Panc1 (cell line): ENCODE measurements at places on chromosomes 2 and 18.
A peak's percentile ranks its signal among the peaks of the same experiment; 100 is the strongest.

GRCh38 chr2:204112084-204112770 is 175.7 kb downstream of the ICOS start:
- DNase-seq = no peak

- no peak for DNase-seq
Measured at GRCh38 chr2:44778671-44779476, 162.6 kb upstream of the SIX3 start.

DNA sequence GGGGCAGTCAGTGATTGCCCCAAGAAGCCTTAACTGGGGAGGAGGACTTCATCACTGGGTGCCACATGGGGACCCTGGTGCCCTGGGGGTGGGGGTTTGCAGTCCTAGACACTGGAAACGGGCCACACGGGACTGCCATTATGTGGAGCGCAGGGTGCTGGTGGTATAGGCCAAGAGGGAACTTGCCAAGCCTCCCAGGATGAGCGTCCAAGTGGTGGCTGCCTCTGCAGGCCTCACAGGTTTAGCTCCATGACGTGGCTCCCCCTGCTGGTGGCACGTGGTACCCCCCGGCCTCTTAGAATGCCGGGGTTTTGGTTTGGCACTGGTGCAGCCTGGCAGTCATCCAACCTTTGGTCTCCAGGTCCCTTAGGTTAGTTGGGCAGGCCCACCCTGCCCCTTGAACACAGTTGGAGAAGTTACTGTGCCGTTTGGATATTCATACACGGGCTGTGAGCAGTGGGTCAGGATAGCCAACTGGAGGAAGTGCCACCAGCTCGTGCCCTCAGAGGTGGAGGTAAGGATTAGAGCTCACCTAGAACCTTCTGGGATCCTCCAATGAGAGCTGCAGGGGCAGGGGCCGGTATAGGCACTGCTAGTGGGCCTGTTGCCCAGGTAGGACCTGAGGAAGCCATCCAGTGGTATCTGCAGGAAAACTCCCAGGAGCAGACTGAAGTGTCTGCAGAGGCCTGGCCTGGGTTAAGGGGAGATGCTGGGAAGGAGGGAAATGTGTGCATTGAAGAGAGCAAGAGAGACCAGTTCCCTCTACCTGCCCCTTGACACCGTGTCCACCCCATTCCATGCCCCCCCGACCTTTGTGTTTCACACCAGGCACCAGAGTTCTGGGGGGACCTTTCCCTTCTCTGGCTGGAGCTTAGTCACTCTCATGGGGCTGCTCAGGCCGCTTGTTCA is 5.7 kb downstream of the PTMA start:
- DNase-seq = no peak

GRCh38 chr2:65499216-65499615 is 66.8 kb upstream of the SPRED2 start:
- no peak for DNase-seq

- DNase-seq = no peak
Measured at GRCh38 chr18:63753676-63754075, 21.5 kb upstream of the SERPINB7 start.

- DNase-seq = no peak
Measured at GRCh38 chr18:77068321-77069312, 64.0 kb downstream of the MBP start.

DNA sequence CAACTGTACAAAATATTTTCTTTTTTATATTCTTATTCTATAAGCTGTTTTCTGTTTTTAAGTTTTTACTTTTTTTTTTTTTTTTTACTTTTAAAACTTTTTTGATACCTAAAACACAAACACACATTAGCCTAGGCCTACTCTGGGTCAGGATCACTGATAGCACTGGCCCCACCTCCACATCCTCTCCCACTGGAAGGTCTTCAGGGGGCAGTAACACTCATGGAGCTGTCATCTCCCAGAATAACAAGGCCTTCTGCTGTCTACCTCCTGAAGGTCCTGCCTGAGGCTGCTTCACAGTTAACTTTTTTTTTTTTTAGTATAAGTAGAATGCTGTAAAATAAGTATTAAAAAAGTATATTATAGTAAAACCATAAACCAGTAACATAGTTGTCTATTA is 415.1 kb downstream of the PTPRM start:
- no peak for DNase-seq

DNA sequence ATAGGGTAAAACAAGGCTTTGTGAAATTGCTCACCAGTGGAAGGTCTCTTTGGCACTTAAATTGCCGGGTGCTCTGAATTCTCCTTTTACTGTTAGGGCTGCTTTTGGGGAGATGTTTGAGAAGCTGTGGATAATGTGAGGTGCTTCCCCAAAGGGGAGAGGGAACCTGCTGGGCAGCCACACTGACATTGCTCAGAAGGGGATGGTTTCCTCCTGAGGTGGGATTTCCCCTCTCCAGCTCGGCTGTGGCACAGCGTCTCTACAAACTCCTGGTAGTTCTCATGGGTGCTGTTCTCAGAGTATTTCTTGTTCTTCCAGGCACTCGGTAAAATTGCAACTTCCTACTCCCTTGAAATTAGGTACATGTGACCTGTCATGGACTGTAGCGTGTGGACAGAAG is 124.2 kb downstream of the LPIN1 start:
- no peak for DNase-seq

DNA sequence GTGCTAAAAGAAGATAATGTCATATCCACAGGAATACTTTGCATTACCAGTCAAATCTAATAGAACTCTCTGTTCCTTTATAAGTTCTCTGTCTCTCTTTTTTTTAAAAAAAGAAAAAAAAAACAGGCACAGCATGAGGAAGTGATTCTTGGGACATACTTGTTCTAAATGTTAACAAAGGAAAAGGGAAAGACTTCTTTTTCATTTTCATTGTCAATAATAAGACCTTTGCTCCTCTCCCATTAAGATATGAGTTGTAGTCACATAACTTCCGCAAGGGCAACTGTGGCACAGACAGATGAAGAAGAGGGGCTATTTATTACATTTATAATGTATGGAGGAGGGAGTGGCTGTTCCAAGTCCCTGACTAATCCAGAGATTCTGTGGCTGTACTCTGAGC is 4.7 kb downstream of the CD302 start:
- no peak for DNase-seq

- DNase-seq = no peak
Measured at GRCh38 chr2:9663008-9663879, 32.4 kb upstream of the YWHAQ start.

DNA sequence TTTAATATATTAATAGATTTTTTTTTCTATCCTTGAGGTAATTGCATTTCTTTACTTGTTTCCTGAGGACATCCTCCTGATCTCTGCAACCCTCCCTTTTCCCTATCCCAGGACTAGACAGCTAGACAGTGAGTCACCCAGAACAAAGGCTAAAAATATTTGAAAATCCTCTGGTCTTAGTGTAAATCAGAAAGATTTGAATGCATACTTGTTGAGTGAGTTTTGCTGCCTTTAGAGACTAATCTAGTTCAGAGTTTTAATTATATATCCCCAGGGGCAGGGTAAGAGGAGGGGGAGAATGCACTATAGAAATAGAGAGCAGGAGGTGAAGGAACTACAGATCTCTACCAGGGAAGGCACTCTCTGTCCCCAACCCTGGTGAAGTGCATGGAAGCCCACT is 202.3 kb upstream of the TCF4 start:
- DNase-seq = no peak

DNA sequence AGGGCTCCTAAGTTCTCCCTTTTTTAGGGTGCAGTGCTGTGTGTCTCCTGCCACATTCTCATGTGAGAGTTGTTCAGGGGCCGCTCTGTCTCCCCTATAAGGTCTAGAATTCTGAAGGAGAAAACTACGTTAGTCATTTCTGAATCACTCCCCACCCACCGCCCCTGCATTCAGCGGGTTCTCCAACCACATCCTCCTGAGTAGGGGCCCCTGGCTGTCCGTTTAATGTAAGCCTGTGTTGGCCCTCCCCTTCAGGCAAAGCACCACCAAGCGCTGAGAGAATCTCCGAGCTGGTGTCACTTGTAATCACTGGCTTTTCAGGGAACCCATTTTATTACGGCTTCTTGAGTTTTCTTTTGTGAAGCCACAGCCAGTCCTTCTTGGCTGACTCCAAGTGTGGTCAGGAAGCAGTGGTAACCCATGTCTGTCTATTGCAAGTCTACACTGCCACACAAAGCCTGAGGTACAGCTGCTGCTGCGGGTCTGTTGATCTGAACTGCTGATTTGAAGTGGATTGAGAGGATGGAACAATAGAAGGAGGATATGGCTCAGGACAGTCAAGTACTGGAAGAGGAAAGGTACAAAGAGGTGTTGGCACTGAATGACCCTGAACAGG is 16.9 kb downstream of the LCT start:
- DNase-seq = no peak

DNA sequence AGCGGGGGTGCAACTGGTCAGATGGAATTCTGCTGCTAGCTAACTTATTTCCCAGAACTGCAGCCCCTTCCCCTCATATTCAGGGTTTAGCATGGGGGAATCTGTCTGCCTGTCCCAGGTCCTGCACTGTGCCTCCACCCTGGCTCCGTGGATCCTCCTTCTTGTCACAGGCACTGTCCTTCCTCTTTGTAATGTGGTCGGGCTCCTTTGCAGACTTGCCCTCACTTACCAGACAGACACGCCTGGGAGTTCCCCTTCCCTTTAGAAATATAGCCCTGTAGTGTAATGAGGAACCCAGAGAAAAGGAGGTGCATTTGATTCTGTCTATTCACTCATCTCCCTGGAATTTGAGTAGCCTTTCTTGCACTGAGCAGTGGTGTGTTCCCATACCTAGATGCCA is 108.7 kb downstream of the TRIM43 start:
- DNase-seq = no peak

DNA sequence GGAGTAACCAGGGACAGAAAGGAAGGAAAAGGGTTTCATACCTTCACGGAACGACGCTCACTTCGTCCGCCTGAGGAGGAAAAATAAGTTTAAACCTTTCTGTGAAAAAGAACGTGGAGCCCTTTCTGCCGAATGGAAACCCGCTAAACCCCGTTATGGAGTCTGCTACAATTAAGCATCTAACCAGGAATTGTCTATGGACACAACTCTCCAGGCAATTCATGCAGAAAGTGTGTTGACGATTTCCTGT is 528 bp upstream of the PPP4R3B start:
- DNase-seq = no peak

- DNase-seq = no peak
Measured at GRCh38 chr2:14143435-14143834, 489.1 kb upstream of the LRATD1 start.

- no peak for DNase-seq
Measured at GRCh38 chr2:64249426-64249825, 105.2 kb upstream of the PELI1 start.

- DNase-seq = peak; percentile 62
Measured at GRCh38 chr2:105617631-105618350, 126.9 kb upstream of the NCK2 start.

GRCh38 chr2:36696533-36696932 is at the start of gene VIT:
Gene VIT, plus strand, starts transcription at chr2:36696707. Its CDS starts 19,664 bp downstream, at chr2:36716371.
- no peak for DNase-seq

DNA sequence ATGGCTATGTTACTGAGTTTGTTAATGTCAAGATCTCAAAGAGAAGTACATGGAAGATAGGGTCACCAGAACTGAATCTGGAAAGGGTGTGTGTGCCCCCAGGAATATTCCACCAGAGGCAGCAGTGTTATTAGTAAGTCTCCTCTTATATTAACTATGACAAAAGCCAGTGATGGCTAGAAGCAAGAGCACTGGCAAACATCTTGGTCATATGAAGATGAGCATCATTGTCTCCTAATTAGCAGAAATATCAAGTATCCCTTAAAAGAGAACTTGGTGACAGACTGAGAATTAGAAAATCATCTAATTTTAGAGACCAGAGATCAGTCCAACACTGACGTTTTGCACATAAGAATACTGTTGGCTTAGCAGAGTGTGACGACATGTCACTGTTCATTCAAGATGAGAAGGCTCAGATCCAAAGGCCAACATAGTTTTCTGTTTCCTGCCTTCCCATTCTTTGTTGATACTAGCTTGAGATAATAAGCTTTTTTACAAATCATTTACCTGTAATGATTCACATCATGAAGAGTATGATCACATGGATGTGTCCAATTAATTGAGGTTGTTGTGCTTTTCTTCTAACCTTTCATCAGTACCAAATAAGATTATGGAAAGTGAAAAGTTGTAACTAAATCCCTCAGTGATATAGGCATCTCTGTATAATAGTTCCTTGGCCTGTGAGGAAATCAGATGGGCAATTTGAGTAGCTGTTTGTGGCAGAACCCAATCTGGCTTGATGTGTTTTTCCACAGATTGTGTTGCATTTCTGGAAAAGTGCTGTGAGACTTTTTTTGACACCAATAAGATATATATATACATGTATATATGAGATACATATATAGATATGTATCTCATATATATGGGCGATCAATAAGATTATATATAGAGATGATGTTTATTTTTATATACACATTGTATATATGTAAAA is 44.5 kb downstream of the MAPRE2 start:
- no peak for DNase-seq

- DNase-seq = no peak
Measured at GRCh38 chr2:200226451-200227426, 79.8 kb upstream of the SPATS2L start.

- DNase-seq = no peak
Measured at GRCh38 chr2:235024931-235025773, 73.3 kb downstream of the SH3BP4 start.

DNA sequence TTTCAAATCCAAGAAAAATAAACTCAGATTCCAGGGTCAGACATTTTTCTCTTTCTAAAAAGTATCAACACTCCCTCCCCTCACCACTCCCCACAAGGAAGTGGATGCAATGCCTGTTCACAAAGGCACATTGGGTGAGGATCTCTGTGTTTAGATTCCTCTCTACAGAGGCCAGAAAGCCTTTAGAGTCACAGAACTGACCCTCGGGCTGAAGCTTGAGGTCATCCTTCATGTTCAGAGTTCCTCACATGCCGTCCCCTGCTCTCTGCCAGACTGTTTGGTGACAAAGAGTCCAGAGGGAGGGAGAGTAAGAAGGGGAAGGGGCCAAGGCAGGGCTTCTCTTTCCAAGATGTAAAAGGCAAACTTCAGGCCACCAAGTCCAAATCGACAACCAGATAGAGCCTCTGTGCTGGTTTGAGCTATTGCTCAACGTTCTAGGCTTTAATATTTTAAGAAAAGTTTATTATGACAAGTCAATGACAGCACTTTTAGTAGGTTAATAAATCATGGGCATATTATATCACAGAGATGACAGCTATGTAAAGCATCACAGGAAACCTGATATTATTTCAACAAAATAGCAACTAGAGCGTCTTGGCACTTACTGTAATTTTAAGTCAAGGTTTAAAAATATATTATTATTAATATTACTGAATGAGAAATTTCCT is 269.4 kb downstream of the ETAA1 start:
- no peak for DNase-seq

DNA sequence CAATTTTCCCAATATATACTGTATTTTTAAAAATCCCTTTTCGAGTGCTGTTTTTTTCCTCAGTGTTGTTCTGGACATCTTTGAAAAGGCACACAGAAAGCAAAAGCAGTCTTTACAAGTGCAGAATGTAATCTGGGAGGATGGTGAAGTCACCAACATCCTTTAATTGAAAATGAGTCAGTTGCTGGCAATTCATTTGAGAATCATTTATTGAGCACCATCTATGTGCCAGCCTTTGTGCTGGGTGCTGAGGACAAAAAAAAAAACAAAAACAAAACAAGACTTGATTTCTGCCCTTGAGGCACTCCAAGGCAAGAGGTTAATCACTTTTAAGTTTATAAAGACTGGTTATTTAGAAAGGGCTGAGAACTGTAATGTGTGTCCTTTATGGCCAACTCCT is 46.7 kb upstream of the ACVR1 start:
- no peak for DNase-seq

- DNase-seq = no peak
Measured at GRCh38 chr2:40545645-40546044, 93.8 kb upstream of the SLC8A1 start.
